ENCODE measurements at places on chromosomes 12 and 14.

- DNase-seq, result no peak
Observed at GRCh38 chr12:98893126-98893674, 248.1 kb downstream of the APAF1 start.

DNA sequence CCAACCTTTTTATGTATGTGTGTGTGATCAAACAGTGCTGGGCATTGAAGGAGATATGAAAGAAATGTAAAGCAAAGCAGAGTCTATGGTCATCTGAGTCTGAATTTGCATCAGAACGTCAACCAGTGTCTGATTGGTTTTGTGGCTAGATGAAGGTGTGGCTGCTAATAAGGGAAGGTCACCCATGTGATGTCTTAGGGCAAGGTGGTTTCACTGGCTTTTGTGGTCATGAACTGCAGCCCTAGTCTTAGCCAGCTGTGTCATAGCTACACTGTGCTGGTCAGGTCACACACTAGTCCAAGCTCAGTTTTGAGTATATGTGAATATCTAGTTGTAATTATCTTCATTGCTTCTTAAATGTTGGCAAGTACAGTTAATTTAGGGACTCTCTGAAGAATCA, 105.8 kb downstream of the TGFB3 start:
- no peak for DNase-seq

GRCh38 chr12:50573271-50573670, 68.5 kb downstream of the DIP2B start:
- no peak for DNase-seq

DNA sequence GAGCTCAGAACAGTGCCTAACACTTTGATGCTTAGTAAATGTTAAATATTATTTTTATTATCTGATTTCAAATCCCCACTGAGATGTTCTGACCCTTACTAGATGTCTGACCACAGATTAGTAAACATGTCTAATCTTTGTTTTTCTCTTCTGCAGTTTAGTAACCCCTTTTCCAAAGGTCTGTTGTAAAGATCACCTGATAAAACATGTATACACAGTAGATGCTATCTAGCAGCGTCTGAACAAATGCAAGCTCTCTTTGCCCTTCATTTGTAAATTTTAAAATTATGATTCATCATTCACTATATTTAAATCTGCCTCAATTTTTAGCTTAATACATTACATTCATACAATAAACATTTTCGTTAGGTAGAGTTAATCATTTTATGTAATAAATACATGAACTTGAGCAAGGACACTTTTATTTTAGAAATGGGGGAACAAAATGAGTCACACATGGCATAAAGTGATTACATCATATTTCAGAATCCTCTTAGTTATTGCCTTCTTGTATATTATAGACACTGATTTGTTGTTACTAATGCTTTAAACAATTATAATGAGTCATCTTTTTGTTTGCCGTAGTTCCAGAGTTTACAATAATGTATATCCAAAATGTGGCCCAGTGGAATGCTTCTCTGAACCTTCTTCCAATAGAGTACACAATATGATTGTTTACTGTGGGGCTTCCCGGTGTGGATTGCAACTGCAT, 1.7 kb upstream of the OR4K5 start:
- no peak for DNase-seq

DNA sequence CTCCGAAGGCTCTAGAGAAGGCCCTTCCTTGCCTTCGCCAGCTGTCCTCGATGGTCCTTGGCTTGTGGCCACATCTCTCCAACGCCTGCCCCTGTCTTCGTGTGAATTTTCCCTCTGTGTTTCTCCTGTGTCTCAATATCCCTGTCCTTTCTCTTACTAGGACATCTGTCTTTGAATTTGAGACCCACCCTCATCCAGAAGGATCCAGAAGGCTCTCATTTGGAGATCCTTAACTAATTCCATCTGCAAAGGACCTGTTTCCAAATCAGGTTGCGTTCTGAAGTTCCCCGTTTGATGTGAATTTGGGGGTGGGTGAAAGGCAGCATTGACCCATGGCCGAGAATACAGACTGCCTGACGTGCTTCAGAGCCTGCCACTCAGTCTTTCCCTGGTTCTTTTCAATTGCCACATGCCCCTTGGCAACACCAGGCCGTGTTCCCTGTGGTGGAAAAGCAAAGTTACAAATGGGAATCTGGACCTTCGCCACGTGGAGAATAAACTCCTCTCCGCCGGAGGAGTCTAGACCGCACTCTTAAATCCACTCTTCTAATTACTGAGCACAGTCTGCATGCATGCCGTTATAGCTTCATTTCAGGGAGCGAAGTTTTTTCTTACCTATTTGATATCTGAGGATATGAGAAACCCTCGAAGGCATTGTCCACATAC, 158.8 kb downstream of the TMEM132C start:
- DNase-seq, result no peak

GRCh38 chr12:111686574-111687105, 787 bp downstream of the ACAD10 start:
- DNase-seq, result no peak

GRCh38 chr14:95044463-95045105, 112.7 kb downstream of the DICER1 start:
- DNase-seq, result no peak

GRCh38 chr12:100445081-100445481, 28.6 kb upstream of the NR1H4 start:
- DNase-seq, result no peak

GRCh38 chr12:129409281-129409680, 494.5 kb downstream of the TMEM132D start:
- DNase-seq, result no peak

DNA sequence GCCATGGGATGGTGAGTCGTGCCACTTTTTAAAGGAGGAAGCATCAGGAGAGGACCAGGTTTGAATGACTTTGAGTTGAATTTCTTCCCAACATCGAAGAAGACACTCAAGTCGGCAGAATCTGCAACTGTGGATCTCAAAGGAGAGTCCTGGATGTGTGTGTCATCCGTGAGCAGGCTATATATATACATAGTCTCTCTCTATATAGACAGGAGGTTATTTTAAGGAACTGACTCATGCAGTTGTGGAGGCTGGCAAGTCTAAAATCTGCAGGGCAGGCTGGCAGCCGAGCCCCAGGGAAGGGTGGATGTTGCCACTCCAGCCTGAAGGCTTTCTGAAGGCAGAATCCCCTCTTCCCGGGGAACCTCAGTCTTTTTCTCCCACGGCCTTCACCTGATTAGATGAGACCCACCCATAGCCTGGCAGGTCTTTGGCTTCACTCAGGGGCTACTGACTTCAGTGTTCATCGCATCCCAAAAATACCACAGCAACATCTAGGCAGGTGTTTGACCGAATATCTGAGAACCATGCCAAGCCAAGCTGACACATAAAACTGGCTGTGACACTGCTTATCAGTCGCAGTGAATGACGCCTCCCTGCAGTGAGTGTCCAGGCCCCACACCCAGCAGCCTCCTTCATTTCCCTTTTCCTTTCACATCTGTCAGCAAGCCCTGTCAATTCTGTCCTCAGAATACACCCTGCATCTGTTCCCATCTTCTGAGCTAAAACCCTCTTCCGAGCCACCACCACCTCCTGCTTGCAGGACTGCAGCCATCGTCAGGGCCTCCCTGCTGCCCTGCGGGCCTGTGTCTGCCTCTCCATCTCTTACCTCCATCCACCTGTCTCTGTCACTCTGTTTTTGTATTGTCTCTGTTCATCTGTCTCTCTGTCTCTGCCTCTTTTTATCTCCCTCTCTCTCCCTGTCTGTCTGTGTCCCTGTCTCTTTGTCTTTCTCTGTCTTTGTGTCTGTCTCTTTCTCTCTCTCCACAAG, 54.0 kb downstream of the ZNF664 start:
- DNase-seq, result peak; percentile 72

Measured in H54 (cell line).